ENCODE measurements at places on chromosomes 1 and 21. TPM values are rescaled to one million over a fixed set of nuclear protein-coding genes. Genes with fewer than 3 reads are reported as not detected.

GRCh38 chr1:156700736-156701531 is 4.4 kb downstream of the CRABP2 start:
- H3K27me3 ChIP-seq, result peaks cover 70% of the 10 kb centered on the region
- no peaks in the 10 kb centered on the region for H3K36me3 ChIP-seq
- H3K4me1 ChIP-seq, result peaks cover 19% of the 10 kb centered on the region

- H3K27ac ChIP-seq, result no peak overlapping the region
- H3K4me3 ChIP-seq, result no peak overlapping the region
- no peaks in the 10 kb centered on the region for H3K4me1 ChIP-seq
These were observed 197.6 kb upstream of the DMRTA2 start for GRCh38 chr1:50620680-50621329.

DNA sequence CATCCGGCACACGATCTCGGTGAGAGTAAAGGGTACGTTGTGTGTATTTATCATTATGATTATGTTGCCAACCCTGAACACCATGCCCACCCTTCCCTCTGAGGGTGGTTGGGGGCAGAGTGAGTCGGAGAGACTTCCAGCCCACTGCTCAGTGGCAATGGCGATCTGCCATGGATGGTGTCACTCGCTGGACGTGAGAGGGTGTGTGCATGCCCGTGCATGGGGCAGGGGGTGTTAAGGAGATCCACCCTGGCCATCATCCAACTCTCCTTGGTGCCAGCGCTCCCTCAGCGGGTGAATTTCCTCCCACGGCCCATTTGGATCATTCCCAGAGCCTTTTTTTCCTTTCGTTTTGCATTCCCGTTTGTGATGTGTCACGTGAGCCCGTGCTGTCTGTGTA is 74.1 kb upstream of the CNTN2 start:
- DNase-seq, result no peak
- no peaks in the 10 kb centered on the region for H3K36me3 ChIP-seq
- peaks cover 2% of the 10 kb centered on the region for H3K27me3 ChIP-seq

- H3K27me3 ChIP-seq, result no peaks in the 10 kb centered on the region
- H3K4me3 ChIP-seq, result no peak overlapping the region
- no peak for DNase-seq
- no peaks in the 10 kb centered on the region for H3K36me3 ChIP-seq
- H3K27ac ChIP-seq, result no peak overlapping the region
These were observed 50.0 kb upstream of the ZNF648 start for GRCh38 chr1:182111496-182111895.

- no peaks in the 10 kb centered on the region for H3K36me3 ChIP-seq
- no peak overlapping the region for H3K27ac ChIP-seq
- no peak overlapping the region for H3K4me3 ChIP-seq
- DNase-seq, result no peak
These were observed 18.7 kb downstream of the ZSWIM5 start for GRCh38 chr1:45187725-45188124.

MUTYH gene
- total RNA-seq, result 7.7 TPM

Measured in psoas muscle (tissue), 8 donors.